ENCODE measurements at places on chromosomes 4 and X.

DNA sequence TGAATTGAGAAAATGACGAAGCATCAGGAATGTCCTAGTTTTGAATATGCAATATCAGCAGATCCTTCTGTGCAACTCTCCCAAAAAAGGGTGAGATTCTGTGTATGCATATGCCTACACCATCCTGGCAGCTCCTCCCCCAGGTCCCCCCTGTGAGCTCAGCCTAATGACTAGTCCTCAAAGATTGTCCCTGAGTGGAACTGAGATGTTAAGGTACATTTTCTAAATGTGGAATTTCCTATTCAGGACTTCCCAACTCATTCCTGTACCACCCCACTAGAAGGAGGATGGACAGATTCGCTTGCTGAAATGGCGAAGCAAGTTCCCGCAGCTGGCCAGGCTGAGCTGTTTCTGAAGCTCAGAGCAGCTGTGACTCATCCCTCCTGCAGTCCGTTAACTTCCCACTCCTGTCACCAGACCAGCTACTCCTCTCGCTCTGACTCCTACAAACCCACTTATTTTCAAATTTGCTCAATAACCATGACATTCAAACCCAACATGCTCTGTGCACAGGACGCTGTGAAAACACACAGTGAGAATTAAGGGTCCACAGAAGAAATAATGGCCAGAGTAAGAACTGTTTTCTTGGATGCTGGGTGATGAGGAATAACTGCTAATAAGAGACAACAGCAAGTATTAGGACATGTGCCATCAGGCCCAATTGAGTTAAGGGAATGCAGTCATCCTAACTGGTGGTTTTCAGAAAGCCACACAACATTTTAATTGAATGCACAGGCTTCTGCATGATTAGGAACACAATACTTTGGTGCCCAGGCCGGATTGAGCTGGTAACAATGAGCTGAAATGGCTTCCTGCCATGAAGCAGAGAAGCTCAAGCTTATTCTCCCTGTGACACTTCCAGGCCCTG lies 40.0 kb upstream of the IRF2 start:
- DNase-seq, result peak; percentile 82

- no peak for DNase-seq
These were observed 38.6 kb upstream of the EDA2R start for GRCh38 chrX:66677430-66677829.

DNA sequence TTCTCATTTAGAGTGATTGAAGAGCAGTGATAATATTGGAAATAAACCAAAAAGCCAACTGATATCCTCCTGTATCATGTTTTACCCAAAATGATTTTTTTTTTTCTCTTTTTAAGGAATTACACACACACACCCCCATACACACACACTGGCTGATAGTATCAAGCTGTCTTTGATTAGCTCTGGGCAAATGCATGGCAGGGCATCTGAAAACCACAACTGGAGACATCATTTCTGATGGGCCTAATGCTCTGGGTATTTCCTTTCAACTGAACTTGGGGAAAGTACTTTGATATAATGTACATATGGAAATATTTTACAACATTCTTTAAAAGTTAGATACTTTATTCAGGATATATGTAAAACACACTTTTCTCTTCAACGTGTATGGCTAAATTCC lies 14.2 kb upstream of the OSTC start:
- no peak for DNase-seq

DNA sequence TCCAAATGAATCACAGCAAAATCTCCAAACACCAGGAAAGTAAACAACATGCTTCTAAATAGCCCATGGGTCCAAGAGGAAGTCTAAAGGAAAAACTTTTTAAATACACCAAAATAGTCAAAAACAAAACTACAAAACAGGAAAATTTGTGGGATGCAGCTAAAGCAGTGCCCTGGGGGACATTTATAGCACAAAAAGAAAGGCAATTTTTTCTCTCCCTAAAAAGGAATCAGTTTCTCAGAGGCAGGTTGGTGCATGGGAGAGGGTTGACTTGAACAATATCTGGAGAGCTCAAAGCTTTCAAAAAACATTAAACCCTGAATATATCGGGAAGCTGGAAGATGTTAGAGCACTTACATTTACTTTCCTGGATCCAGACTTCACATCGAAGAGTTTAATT lies 15.7 kb upstream of the DUSP9 start:
- DNase-seq, result no peak

GRCh38 chr4:142913034-142913433 lies 66.9 kb upstream of the INPP4B start:
- no peak for DNase-seq

- peak; percentile 13 for DNase-seq
These were observed 224.2 kb upstream of the EMCN start for GRCh38 chr4:100742045-100742444.

- no peak for DNase-seq
These were observed 79.9 kb downstream of the SLC9A6 start for GRCh38 chrX:136065044-136065671.

- DNase-seq, result no peak
These were observed 18.9 kb upstream of the SMIM10 start for GRCh38 chrX:134971926-134972325.

- no peak for DNase-seq
These were observed 26.2 kb downstream of the RAB9B start for GRCh38 chrX:103805860-103806259.

- no peak for DNase-seq
These were observed 4.0 kb downstream of the SLC2A9 start for GRCh38 chr4:10017037-10017893.

- DNase-seq, result no peak
These were observed 8.5 kb downstream of the FRMD7 start for GRCh38 chrX:132119283-132119682.

DNA sequence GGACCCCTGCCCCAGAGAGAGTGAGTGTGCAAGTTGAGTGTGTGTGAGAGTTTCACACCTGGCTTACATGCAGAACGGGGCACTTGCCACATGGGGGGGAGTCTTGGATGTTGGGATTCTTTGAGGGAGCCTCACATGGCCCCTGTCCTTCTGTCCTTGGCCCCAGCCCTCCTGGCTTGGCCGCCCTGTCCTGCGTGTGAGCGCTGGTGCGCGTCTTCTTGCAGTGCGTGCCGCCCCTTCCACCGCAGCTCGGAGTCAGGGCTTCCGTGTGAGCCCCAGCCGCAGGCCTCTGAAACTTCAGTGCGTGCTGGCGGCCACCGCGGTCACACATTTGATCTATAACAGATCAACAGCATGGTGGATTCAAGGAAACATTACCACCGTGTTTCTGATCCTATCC lies 30.1 kb upstream of the HGFAC start:
- no peak for DNase-seq

DNA sequence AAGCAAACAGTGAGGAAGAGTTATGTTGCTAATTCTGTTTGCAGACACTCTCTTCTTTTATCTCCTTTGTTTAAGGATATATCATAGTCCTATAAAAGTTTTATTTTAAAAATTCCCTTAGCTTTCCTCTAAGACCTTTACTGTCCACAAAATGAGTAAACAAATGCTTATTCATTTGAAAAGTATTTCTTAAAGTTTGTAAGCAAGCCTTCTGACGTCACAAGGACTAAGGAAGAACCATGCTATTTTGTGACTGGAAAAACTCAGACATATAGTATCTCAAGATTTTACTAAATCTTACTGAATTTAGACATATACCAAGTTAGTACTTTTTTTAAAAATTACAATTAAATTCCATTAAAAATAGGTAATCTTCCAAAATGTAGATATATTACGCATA lies 5.2 kb upstream of the RBMXL3 start:
- no peak for DNase-seq

DNA sequence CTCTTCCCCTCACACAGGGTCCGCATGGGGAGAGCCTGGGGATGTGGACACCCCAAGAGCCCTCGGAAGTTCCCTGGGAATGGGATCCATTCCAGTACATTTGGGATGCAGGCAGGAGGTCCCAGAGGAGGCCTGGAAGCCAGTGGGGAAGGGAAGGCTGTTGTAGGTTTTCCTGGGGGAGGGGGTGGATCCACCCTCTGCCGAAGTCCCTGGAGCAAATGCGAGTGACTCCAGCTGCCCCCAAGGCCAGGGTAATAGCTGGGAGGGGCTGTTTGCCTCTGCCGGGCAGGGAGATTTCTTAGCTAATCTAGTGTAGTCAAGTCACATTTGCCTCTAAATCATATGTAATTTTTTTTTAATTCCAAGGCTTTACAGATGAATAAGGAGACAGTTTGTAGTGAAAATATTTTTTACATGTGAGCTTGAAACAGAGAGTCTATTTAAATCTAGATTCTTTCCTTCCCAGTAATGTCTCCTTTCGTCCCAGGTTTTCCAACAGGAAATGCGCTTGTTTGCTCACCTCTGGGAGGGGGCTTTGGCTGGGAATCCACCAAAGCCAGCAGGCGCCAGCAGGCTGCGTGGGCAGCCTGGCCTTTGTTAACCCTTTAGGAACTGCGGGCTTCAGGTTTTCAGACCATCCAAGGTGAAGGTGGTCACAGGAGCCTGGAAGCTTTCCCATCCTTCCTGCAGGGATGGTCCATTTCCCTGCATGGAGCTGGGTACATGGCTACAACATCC lies 26.8 kb downstream of the SH3TC1 start:
- DNase-seq, result no peak

GRCh38 chr4:25213347-25213979 lies 20.4 kb upstream of the PI4K2B start:
- DNase-seq, result no peak

GRCh38 chr4:25290490-25291067 lies 22.0 kb upstream of the ZCCHC4 start:
- DNase-seq, result no peak

DNA sequence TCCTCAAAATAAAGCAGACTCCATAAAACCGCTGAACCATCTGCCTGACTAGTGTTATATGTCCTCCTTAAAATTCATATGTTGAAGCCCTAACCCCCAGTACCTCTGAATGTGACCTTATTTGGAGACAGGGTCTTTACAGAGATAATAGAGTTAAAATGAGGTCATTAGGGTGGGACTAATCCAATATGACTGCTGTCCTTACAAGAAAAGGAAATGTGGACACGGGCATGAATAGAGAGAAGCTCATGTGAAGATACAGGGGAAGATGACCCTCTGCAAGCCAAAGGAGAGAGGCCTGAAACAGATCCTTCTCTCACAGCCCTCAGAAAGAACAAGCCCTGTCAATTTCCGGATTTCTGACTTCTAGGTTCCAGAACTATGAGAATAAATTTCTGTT lies 82.0 kb upstream of the KLHL13 start:
- DNase-seq, result no peak

DNA sequence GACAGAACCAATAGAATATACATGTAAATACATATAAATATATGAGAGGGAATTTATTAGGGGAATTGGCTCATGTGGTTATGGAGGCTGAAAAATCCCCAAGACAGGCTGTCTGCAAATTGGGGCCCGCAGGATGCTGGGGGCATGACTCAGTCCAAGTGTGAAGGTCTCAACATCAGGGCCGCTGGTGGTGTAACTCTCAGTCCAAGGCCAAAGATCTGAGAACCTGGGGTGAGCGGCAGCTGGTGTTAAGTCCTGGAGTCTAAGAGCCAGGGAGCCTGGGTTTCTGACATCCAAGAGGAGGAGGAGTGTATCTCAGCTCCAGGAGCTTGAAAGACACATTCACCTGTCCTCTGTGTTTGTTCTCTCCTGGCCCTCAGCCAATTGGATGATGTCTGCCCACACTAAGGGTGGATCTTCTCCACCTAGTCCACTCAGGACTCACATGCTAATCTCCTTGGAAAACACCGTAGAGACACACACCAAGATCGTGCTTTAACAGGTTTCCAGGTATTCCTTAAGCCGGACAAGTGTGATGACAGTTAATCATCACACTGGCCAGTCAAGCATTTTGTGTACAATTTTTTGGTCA lies 28.9 kb downstream of the TIGD2 start:
- DNase-seq, result no peak

DNA sequence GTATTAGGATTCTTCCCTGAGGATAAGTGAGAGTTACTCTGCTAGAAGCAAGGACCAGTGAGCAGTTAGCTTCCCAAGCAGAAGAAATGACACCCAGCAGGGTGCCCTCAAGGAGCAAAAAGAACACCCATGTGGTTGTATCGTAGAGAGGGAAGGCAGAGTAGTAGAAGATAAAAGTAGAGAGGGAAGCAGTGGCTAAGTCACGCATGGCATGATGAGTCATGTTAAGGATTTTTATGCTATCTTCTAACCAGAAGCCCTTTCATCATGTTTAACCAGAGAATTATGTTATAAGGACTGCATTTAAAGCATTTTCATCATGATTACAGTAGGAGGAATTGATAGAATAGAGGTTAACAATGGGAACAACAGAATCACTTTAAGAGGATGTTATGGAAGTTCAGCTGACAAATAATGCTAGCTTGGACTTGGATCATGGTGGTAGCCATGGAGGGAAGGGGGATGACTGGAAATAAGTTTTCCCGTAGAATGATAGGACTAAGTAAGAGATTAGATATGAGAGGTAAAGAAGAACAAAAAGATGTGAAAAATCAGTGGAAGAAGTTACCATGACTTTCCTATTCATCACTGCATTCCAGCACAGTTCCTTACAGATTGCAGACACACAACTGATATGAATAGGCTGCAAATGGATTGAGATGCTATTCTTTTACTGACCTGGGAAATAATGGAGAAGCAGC lies 383.5 kb upstream of the INTU start:
- no peak for DNase-seq
